WTC11 (cell line): ENCODE measurements at places on chromosomes 11 and 22.

GRCh38 chr11:68904248-68904847 lies 657 bp downstream of the IGHMBP2 start:
- DNase-seq = peak; percentile 24
- peak overlapping the region; percentile 99 for H3K4me3 ChIP-seq

- H3K27ac ChIP-seq = no peak overlapping the region
- H3K4me3 ChIP-seq = no peak overlapping the region
- peaks cover 41% of the 10 kb centered on the region for H3K36me3 ChIP-seq
- H3K4me1 ChIP-seq = peaks cover 17% of the 10 kb centered on the region
Measured at GRCh38 chr22:31743871-31744270, 6.1 kb downstream of the PRR14L start.

DNA sequence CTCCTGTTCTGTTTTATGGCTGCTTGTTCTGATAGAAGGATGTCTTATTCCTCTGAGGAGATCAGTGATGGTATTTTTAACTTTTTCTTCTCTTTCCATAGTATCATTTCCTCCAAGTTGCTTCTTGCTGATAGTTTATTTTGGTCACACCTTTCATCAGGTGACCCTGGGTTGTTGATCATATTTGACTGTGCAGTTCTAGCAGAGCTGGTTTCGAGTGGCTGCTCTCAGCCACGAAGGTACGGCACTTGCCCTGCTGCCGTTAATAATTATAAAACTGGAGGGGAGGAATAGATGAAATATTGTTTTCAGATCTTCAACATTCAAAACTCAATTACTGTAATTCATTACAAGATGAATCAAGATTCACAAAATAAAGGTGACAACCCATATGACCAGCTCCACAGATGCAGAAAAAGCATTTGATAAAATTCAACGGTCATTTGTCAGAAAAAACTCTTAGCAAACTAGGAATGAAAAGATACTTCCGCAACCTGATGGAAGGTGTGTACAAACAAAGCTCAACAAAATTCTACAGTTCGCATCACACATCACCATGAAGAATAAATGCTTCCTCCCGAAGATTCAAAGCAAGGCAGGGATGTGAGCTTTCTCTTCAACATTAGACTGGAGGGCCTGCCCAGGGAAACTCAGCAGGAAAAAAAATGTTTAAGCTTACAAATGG lies 59.2 kb upstream of the RTL6 start:
- H3K4me1 ChIP-seq = no peaks in the 10 kb centered on the region
- DNase-seq = no peak
- H3K36me3 ChIP-seq = no peaks in the 10 kb centered on the region
- H3K27ac ChIP-seq = no peak overlapping the region
- peaks cover 5% of the 10 kb centered on the region; the same call in 1 of the 2 replicates for H3K27me3 ChIP-seq

- H3K4me3 ChIP-seq = no peak overlapping the region
- peaks cover 23% of the 10 kb centered on the region for H3K4me1 ChIP-seq
- H3K27me3 ChIP-seq = no peaks in the 10 kb centered on the region
- no peak overlapping the region for H3K27ac ChIP-seq
- DNase-seq = no peak
Measured at GRCh38 chr11:92246630-92247029, 22.0 kb downstream of the FAT3 start.

- H3K27me3 ChIP-seq = no peaks in the 10 kb centered on the region
- peaks cover 37% of the 10 kb centered on the region for H3K4me1 ChIP-seq
- H3K27ac ChIP-seq = no peak overlapping the region
- no peaks in the 10 kb centered on the region for H3K36me3 ChIP-seq
Measured at GRCh38 chr11:124479561-124479960, 34.1 kb upstream of the OR8B8 start.

DNA sequence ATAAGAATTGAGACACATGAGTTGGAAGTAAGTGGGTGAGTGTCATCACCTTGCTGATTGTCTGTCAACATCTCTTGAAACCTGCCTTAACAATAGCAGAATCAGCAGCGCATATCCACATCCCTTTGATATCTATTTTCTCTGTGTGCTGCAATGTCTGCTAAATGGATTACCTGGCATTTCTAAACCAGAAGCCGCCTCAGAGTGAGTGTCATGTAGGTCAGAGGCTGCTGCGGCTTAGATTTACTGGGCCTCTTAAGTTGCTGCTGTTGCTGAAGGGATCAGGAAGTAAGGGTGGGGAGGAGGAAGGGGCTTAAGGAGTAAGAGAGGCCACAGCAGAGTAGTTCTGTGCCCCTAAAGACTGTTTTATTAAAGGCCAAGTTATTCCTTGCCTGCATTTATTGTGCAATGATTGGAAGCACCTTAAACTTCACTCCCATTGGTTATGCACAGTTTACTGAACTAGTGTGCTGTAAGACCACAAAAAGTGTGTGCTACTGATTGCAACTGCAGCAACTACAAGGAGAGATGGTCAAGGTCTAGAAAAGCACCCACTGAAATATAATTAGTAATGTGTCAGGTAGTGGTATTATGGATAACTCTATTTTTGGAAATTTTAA lies 29.8 kb upstream of the TMEM41B start:
- H3K27me3 ChIP-seq = no peaks in the 10 kb centered on the region
- no peaks in the 10 kb centered on the region for H3K36me3 ChIP-seq
- no peak overlapping the region for H3K27ac ChIP-seq
- H3K4me3 ChIP-seq = no peak overlapping the region
- no peak for DNase-seq

GRCh38 chr11:112394304-112394703 lies 133.6 kb upstream of the PLET1 start:
- DNase-seq = no peak
- no peaks in the 10 kb centered on the region for H3K4me1 ChIP-seq
- H3K27me3 ChIP-seq = no peaks in the 10 kb centered on the region; the same call in 1 of the 2 replicates
- no peak overlapping the region for H3K4me3 ChIP-seq
- no peak overlapping the region for H3K27ac ChIP-seq
- H3K36me3 ChIP-seq = peaks cover 2% of the 10 kb centered on the region; the same call in 1 of the 2 replicates

- no peak for DNase-seq
- H3K36me3 ChIP-seq = peaks cover 54% of the 10 kb centered on the region
- no peaks in the 10 kb centered on the region for H3K27me3 ChIP-seq
Measured at GRCh38 chr22:36337365-36338130, 50.2 kb downstream of the MYH9 start.

DNA sequence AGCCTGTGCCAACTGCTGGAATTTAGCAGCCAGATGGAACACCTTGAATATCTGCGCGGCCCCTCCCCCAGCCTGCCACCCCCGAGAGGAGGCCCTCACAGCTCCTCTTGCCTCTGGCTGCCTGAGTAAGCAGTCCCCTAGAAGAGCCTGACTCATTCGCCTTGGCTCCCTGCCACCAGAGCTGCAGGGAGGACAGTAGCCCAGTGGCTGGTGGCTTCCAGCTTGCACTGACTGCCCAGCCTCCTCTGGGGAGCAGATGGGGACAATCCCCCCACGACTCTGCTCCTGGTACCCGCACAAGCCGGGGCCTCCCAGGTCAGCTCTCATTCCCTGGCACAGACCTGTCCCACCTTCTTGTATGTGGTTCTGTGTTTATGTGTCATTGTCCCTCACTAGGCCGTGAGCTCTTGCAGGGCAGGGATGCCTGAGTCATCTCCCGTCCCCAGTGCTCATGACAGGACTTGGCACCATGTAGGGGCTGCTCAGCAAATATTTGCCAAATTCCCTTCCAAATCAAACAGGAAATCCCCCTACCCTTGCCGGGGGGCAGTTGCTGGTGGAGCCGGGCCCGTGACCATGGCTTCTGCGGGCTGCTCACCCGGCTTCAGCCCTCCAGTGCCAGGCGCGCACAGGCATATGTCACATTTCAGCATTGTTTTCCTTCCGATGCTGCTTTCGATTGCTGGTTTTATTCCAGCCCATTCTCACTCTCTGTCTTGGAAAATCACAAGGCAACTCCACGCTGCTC lies 43.6 kb downstream of the CACNG2 start:
- H3K4me1 ChIP-seq = peaks cover 2% of the 10 kb centered on the region; the same call in 1 of the 2 replicates
- H3K36me3 ChIP-seq = no peaks in the 10 kb centered on the region
- no peak overlapping the region for H3K4me3 ChIP-seq
- DNase-seq = no peak
- H3K27ac ChIP-seq = no peak overlapping the region

GRCh38 chr22:35587447-35587870 lies 29.7 kb downstream of the MB start:
- H3K4me3 ChIP-seq = no peak overlapping the region
- peaks cover under 1% of the 10 kb centered on the region for H3K4me1 ChIP-seq
- H3K27me3 ChIP-seq = no peaks in the 10 kb centered on the region
- no peak overlapping the region for H3K27ac ChIP-seq
- H3K36me3 ChIP-seq = no peaks in the 10 kb centered on the region
- no peak for DNase-seq

- peaks cover 27% of the 10 kb centered on the region for H3K4me1 ChIP-seq
- no peak overlapping the region for H3K4me3 ChIP-seq
- no peaks in the 10 kb centered on the region for H3K27me3 ChIP-seq
- H3K27ac ChIP-seq = no peak overlapping the region
- no peak for DNase-seq
- H3K36me3 ChIP-seq = no peaks in the 10 kb centered on the region
Measured at GRCh38 chr11:111819829-111820237, 51.5 kb downstream of the ALG9 start.

GRCh38 chr11:118212131-118212725 lies 12.6 kb downstream of the JAML start:
- peaks cover 48% of the 10 kb centered on the region for H3K4me1 ChIP-seq
- peak overlapping the region; percentile 49; the same call in 1 of the 2 replicates for H3K27ac ChIP-seq
- H3K36me3 ChIP-seq = no peaks in the 10 kb centered on the region
- H3K27me3 ChIP-seq = peaks cover 17% of the 10 kb centered on the region

GRCh38 chr11:32417806-32418205 lies 17.5 kb downstream of the WT1 start:
- H3K27ac ChIP-seq = no peak overlapping the region
- H3K4me3 ChIP-seq = no peak overlapping the region
- H3K36me3 ChIP-seq = no peaks in the 10 kb centered on the region
- peaks cover 21% of the 10 kb centered on the region for H3K4me1 ChIP-seq
- no peak for DNase-seq

GRCh38 chr11:61021661-61022212 lies 50.3 kb downstream of the CD6 start:
- H3K27me3 ChIP-seq = peaks cover 26% of the 10 kb centered on the region
- no peak overlapping the region for H3K27ac ChIP-seq
- H3K4me3 ChIP-seq = peak overlapping the region; percentile 66
- no peaks in the 10 kb centered on the region for H3K36me3 ChIP-seq
- H3K4me1 ChIP-seq = peaks cover 26% of the 10 kb centered on the region

- H3K27me3 ChIP-seq = peaks cover 99% of the 10 kb centered on the region
- H3K27ac ChIP-seq = no peak overlapping the region
- no peaks in the 10 kb centered on the region for H3K36me3 ChIP-seq
- H3K4me3 ChIP-seq = no peak overlapping the region
- no peaks in the 10 kb centered on the region for H3K4me1 ChIP-seq
Measured at GRCh38 chr22:22764085-22764484, 119.7 kb downstream of the GGTLC2 start.

DNA sequence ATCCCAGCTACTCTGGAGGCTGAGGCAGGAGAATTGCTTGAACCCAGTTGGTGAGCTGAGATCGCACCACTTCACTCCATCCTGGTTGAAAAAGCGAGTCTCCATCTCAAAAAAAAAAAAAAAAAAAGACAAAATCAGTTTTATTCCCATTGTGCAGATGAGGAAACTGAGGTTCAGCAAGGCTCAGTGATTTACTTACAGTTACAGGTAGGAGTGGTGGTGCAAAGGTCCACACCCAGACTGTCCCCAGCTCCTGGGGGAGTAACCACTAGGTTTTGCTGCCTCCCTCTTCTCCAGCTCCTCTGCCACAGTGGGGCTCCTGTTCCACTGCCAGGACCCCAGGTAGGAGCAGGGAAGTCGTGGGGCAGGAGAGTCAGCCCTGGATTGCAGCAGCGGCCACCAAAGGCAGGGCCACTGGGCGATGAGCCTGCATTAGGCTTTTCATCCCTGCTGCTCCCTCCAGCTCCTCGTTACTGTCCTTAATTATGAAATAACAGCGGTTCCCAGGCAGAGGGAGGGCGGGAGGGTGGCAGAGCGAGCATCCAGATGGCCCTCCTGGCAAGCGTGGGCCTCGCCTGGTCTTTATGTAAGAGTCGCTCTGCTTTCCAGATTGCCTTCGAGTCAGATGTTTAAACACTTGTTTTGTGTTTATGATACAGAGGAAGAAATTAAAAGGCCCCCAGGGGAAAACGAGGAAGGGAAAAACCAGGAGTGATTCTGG lies 15.5 kb upstream of the RASD2 start:
- H3K27me3 ChIP-seq = no peaks in the 10 kb centered on the region; the same call in 1 of the 2 replicates
- DNase-seq = no peak
- no peak overlapping the region for H3K27ac ChIP-seq
- H3K36me3 ChIP-seq = no peaks in the 10 kb centered on the region

DNA sequence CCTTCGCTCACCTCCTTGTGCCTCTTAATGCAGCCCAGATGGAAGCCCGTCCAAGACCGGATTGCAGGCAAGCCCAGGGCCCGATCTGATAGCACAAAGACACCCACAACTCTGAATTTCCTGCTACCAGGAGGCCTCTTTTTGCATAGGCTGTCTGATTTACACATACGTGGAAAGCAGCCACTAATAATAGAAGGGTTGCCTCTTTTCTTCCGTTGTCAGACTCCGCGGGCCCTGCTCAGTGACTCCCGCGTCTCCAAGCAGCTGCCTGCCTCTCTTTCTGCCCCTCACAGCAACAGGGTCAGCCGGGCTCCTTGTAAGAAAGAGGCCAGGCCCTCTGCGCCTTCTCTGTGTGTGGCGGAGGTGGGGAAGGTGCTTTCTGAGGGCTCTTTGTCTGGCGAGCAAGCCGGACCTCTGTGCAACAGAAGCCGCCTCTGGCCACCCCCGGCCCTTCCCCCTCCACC lies 26.7 kb downstream of the FLI1 start:
- peak; percentile 50 for DNase-seq
- peak overlapping the region; percentile 5; the same call in 1 of the 2 replicates for H3K4me3 ChIP-seq
- peaks cover 33% of the 10 kb centered on the region for H3K27me3 ChIP-seq

DNA sequence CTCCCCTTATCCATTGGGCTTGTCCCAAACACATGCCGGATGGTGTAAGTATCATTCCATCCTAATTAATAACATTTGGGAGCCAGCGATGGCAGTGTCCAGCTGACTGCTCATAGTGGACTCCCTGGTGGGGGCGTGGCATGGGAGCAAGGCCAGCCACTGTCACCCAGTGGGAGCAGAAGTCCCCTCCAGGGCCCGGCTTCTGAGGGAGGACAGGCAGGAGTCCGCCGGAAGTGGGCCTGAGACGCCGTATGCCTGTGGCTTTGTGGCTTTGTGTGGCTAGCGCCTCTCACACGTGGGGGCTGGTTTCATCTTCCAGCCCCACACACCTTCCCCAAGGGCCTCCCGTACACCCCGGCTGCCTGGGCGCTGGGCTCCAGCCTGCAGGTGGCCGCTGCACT lies 124.5 kb downstream of the KCNQ1 start:
- no peak overlapping the region; the same call in 1 of the 2 replicates for H3K27ac ChIP-seq
- no peak overlapping the region for H3K4me3 ChIP-seq
- H3K36me3 ChIP-seq = no peaks in the 10 kb centered on the region
- DNase-seq = no peak
- no peaks in the 10 kb centered on the region for H3K4me1 ChIP-seq

GRCh38 chr11:64229744-64230170 lies 591 bp upstream of the DNAJC4 start:
- H3K27ac ChIP-seq = peak overlapping the region; percentile 80
- no peaks in the 10 kb centered on the region for H3K36me3 ChIP-seq
- DNase-seq = no peak
- peak overlapping the region; percentile 82 for H3K4me3 ChIP-seq
- peaks cover 39% of the 10 kb centered on the region for H3K4me1 ChIP-seq
- peaks cover 16% of the 10 kb centered on the region for H3K27me3 ChIP-seq
